NCI-H2081 (cell line): ENCODE measurements at places on chromosomes 2 and 18.

- peak; percentile 32 for DNase-seq
Measured at GRCh38 chr2:237627441-237628246, at the start of gene LRRFIP1. TSS of gene LRRFIP1 (plus strand) at chr2:237627587. CDS start at chr2:237627645, 58 bp downstream.

GRCh38 chr2:190979906-190980629 is 33.9 kb downstream of the STAT1 start:
- DNase-seq: peak; percentile 88

- DNase-seq: no peak
Measured at GRCh38 chr2:76569819-76570218, 859.1 kb upstream of the GCFC2 start.

DNA sequence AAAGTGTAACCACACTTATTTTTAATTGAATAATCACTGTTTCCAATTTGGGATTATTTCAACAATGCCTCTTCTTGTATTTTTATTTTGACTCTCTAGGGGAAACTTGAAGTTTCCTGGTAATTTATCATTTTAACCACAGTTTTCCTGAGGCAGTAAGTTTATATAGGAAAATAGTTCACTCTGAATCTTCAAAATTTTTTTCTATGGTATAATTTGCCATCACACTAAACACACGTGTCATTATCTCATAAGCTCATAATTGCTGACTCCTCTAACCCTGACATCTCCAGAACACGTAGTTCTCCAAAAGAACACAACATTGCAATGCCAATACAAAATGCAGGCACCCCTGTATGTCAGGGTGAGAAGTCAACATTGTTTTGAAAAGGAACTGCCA is 102.2 kb upstream of the FZD7 start:
- DNase-seq: no peak

DNA sequence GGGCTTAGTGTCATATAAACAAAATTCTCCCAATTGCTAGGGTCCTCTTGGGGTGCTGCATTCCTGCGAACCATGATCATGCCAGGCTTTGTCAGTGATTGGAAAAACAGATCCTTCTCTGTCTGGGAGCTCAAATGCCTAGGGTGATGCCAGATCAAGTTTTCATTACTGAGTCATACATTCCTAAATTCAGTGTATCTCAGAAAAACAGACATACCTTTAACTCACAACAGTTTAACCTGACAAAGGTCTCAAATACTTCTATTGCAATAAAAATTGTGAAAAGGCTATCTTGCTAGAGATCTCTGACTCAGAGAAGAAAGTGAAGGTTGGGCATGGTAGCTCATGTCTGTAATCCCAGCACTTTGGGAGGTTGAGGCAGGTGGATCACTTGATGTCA is 86.9 kb downstream of the SH3YL1 start:
- DNase-seq: no peak

GRCh38 chr18:5840547-5840946 is 54.8 kb downstream of the TMEM200C start:
- DNase-seq: no peak

DNA sequence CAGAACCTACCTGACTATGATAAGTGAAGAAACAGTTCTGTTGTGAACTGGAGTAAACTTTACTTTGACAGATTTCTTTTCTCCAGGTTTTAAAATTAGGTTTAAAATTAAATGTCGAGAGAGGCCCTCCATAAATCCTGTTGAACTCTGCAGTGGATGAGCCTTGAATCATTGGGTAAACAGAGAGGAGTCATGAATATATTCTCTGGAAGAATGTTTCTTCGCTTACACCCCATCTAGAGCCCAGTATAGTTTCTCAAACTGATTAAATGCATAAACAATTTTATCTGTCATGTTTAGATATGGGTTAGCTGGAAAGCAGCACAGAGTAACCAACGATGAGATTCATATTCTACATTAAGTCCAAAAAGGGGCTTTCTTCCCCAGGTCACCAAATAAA is 84.0 kb downstream of the ZAP70 start:
- DNase-seq: no peak

- no peak for DNase-seq
Measured at GRCh38 chr18:79902075-79902474, 49.4 kb downstream of the SLC66A2 start.

DNA sequence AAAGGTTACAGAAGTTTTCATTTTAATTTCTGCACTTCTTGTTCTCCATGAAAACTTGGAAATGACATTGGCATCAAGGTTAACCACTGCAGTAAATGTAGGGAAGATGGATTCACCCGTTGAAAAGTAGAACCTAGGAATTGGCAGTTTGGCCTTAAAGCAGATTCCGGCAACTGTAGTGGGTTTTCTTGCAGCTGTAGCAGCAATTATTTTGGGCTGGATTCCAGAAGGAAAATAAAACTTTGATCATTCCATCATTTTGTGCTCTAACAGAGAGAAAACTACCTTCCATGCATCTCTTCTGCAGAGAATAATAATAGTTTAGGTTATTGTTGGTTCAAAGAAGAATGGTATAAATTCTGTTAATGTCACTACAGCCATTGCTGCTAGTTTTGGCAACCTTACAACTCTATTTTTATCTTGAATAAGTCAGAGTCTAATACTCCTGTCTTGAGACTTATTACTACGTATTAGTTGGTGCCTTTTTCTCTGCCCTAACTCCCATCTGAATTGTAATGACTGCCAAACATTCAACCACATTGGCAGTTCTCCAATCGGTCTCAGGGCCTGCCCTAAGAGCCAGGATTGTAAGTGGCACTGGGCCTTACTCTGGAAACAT is 178.1 kb upstream of the PIEZO2 start:
- no peak for DNase-seq

GRCh38 chr2:232488097-232488711 is 570 bp upstream of the ECEL1 start:
- no peak for DNase-seq

- no peak for DNase-seq
Measured at GRCh38 chr2:72115110-72116080, 32.3 kb downstream of the CYP26B1 start.

DNA sequence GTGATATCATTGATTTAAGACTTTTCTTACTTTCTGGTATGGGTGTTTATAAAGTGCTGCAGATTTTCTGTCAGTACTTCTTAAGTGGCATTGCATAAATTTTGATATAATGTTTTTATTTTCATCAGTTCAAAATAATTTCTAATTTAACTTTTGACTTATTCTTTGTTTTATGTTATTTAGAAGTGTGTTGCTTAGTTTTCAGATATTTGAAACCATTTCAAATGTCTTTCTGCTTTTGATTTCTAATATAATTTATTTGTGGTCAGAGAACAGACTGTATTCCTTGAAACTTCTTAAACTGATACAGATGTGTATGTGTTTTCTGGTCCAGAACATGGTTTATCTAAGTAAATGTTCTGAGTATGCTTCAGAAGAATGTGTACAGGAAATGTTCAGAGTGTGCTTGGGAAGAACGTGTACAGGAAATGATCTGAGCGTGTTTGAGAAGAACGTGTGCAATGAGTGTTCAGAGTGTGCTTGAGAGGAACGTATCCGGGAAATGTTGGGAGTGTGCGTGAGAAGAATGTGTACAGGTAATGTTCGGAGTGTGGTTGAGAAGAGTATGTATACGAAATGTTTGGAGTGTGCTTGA is 265.7 kb upstream of the HS6ST1 start:
- no peak for DNase-seq
